ENCODE measurements at places on chromosomes 7 and 10.

DNA sequence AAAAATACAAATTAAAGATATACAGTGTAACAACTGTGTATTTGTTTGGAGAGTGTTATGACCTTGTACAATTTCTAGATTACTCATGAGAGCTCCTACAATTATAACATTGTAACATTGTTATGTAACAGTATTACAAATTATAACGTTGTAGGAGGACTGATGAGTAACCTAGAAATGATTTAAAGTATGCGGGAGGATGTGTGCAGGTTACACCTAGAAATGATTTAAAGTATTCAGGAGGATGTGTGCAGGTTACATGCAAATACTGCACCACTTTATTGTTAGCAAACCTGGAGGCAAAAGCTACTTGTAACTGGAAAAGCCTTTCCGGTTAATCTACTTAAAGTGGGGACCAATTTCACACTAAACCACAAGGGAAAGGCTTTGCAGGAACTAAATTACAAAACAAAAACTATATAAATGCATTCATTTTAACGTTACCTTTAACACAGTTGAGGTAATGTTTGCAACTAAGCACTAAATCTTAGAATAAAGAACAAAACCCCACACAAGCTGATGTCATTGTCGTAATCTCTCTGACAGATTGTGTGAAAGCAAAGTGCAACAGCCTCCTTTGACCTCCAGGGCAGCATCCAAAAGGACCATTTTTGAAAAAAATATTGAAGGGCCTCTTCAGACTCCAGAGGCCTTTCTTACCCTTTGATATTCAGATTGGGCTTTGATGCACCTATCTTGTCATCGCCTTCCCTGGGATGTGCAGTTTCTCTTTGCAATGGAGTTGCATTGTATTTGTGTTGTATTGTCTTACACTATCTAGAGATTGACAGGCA is 522.1 kb upstream of the FOXK1 start:
- DNase-seq = no peak

DNA sequence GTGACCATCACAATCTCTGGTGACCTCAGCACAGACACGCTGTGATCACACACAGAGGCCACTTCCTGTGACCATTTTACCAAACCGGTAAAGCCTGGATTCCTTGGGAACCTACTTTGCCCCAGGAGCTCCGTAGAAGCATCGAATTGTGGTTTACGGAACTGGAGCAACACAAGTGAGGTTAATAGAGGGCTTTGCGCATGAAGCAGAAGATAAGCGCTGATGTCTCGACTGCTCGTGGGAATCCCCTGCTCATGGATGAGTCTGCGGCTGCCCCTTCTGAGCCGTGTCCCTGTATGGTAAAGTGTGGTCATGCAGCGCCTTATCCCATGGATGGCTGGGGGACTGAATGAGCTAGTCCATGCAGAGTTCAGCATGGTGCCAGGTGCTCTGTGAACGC is 53.6 kb downstream of the VIPR2 start:
- no peak for DNase-seq

GRCh38 chr7:28544453-28545117 is 132.3 kb downstream of the CREB5 start:
- no peak for DNase-seq

DNA sequence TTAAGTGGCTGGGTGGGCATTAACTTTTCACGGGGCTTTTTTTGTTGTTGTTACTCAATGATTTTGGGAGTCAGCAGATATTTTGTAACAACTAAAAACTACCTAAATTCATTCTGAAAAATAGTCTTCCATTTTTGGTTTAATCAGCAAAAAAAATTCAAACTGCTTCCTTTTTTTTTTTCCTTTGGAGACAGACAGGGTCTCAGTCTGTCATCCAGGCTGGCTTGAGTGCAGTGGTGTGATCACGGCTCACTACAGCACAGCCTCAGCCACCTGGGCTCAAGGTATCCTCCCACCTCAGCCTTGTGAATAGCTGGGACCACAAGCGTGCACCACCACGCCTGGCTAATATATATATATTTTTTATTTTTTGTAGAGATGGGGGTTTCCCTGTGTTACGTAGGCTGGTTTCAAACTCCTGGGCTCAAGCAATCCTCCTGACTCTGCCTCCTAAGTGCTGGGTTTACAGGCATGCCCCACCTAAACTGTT is 36.5 kb downstream of the SKIDA1 start:
- DNase-seq = no peak

All from NCI-H524 (cell line).